ENCODE measurements at places on chromosomes 13 and 19.

- no peak for DNase-seq
Observed at GRCh38 chr13:109684824-109685202, 101.6 kb downstream of the IRS2 start.

- DNase-seq = no peak
Observed at GRCh38 chr19:33256261-33256660, 30.6 kb upstream of the SLC7A10 start.

DNA sequence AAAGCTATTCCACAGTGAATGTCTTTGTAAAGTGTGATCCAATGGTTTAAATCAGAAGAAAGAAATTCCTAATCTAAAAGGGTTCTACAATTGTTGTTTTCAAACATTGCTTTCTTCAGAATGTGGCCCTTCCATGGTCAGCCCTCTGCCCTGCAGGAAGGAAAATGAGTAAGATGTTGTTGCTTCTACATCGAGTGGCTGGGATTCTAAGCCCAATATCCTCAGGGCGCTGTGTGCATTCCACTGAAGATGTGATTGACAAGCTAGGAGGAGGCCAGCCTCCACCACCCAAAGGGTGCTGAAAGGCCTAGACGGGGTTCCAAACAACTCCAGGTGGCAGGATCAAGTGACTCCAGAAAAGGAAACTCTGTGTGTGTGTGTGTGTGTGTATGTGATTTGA is 316.9 kb upstream of the TSHZ3 start:
- no peak for DNase-seq

GRCh38 chr19:46461537-46461936 is 9.8 kb downstream of the PNMA8A start:
- no peak for DNase-seq

- DNase-seq = peak; percentile 1
Observed at GRCh38 chr13:100350601-100351000, 238.0 kb downstream of the GGACT start.

- no peak for DNase-seq
Observed at GRCh38 chr13:21242236-21242635, 65.8 kb downstream of the MRPL57 start.
